Mucosa of descending colon (tissue), 3 donors: ENCODE measurements at places on chromosomes 3 and 15. TPM values are rescaled to one million over a fixed set of nuclear protein-coding genes. Genes with fewer than 3 reads are reported as not detected.

Gene PRSS50
- total RNA-seq: not detected

DNA sequence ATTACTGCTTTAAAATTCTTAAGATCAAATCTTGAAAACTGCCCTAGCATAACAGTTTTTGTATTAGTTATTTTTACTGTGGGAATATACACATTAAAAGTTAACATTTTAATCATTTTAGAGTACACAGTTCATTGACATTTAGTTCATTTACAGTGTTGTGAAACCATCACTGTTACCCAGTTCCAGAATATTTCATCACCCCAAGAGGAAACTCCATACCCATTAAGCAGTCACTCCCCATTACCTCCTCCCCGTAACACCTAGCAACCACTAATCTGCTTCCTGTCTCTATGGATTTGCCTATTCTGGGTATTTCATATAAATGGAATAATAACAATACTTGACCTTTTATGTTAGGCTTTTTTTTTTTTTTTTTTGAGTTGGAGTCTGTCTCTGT lies 164.1 kb upstream of the LRRFIP2 start:
- no peak for DNase-seq

Gene LRRIQ4
- 0.22 TPM for total RNA-seq

Gene RLBP1
- total RNA-seq: not detected

- DNase-seq: no peak
These were observed 386.0 kb downstream of the NR2F2 start for GRCh38 chr15:96716478-96716877.

Gene IP6K1
- 52.5 TPM for total RNA-seq

DNA sequence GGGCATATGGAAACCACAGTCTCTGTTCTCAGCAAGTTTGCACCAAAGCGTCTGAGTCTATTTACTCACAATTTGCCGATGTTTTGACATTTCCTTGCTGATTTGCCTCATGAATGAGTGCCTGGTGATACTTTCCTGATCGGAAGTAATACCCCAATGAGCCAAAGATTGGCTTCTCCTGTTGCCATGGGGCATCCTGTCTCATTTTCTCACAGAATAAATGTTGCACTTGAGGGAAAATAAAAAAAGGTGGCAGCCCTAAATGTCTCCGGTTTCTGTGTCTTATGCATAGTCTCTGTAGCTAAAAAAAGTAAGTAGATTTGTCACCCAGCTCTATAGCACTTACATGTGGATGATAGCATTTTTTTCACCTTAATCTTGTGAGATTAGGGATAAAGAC lies 73.7 kb upstream of the CADPS start:
- DNase-seq: no peak

Gene C3orf49
- not detected for total RNA-seq

Gene IL17RD
- 1.4 TPM for total RNA-seq

Gene SLC2A2
- not detected for total RNA-seq

DNA sequence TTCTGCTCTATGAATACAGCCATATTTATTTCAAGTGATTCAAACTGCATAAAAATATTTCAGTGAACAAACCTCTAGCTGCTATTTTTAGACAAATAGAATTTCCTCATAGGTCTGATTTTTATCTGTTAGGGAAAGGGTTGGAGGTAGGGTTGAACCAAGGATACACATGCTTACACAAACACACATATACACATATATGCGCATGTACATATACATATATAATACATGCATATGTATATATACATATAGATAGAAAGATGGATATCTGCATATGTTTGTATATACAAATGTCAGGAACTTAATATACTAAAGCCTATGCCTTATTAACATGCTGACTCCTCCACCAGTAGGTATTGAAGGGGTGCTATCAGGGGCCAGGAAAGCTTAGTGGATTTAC lies 18.1 kb downstream of the ZBBX start:
- DNase-seq: no peak

DNA sequence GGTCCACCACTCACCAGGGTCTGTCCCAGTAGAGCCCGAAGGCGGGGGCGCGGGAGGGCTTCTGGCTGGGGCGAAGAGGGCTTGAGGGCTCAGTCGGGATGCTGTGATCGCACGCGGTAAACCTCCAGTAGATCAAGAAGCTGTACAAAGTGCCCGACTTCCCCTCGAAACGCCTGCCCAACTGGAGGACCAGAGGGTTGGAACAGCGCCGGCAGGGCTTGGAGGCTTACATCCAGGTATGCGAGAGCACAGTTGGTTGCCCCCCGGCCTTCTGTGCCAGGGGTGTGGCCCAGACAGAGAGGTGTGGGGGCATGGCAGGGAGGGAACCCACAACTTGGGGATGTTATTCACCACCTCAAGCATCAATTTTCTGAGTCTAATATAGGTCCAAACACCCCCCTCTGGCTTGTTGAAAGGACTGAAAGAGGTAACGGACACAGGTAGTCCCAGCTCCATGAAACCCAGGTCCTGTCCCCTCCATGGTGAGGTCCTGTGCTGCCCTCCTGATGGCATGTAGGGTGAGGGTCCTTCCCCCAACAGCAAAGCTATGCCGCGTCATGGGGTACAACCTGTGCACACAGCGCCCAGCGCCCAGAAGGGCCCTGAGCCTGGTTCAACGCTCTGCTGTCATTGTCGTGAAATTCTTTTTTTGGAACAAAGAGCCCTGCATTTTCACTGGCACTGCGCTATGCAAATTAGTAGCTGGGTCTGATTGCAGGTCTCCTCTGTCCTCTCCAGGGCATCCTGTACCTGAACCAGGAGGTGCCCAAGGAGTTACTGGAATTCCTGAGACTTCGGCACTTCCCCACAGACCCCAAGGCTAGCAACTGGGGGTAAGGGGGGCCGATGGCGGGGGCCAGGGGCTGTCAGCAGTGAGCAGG lies 1.2 kb downstream of the SNX22 start:
- DNase-seq: peak; percentile 44

GRCh38 chr15:100999369-100999768 lies 80.2 kb downstream of the LRRK1 start:
- DNase-seq: no peak

Gene CKMT1B
- total RNA-seq: 213 TPM

Gene DNAH12
- total RNA-seq: 0.26 TPM

DNA sequence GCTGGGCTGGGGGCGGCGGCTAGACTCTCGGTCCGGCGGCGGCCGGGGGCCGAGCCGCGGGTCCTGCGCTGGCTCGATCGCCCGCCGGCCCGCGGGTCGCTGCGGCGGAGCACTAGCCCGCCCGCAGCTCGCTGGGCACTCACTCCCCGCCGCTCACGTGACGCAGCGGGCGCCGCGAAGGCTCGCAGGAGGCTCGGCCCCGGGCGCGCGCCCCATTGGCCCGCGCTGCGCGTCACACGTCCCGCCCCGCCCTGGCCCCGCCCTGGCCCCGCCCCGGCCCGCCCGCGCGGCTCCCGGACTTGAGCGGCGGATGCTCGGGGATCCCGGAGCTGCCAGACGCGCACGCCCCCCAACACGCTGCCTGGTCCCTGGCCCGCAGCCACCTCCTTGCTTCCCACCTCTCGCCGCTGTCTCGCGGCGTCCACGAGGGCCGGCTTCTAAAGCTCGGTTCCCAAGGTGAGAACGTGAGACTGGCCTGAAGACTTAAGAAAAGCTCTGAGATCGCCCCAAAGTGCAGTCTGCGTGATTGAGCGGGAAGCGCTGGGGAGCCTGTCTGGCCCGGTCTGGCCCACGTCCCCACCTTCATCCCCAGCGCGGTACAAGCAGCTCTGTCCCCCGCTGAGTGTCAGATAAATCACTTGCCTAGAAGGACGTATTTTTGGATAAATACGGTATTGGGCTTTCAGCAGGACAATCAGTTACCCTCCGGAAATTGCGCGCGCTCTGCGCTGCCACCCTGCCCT lies at the start of gene KLF15:
Gene KLF15, minus strand, starts transcription at position 114 of the 743 bp plus-strand sequence. CDS start 4,486 bp downstream, outside the sequence.
- DNase-seq: peak; percentile 91

- no peak for DNase-seq
These were observed 6.1 kb downstream of the ERICH6 start for GRCh38 chr3:150697646-150698045.

GRCh38 chr3:112794622-112795172 lies 52.0 kb downstream of the CD200R1L start:
- DNase-seq: no peak

Gene CTXND1
- 0.70 TPM for total RNA-seq

Gene TTLL13
- 0.34 TPM for total RNA-seq

DNA sequence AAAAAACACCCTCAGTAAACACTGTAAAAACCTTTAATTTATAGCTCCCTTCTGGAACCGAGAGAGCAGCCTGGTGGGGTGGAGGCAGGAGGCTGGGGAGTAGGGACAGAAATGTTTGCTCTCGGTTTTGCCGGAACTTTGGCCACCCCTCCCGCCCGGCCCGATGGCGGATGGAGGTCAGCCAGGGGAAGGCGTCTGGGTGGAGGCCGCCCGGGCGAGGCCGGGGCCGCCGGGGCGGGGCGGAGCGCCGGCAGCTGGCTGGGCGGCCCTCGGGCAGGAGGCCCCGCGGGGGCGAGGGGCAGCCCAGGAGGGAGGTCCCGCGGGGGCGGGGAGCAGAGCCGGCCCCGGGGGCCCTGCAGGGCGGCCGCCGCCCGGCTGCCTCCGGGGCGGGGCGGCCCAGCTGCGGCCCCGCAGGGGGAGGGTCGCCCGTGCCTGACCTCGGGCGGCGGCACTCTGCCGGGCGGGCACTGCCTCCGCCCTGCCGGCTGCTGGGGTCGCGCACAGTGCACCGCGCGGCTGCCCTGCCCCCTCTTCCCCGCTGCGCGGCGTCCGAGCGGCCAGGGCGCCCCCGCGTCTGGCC lies 829 bp upstream of the SKIL start:
- peak; percentile 94 for DNase-seq

DNA sequence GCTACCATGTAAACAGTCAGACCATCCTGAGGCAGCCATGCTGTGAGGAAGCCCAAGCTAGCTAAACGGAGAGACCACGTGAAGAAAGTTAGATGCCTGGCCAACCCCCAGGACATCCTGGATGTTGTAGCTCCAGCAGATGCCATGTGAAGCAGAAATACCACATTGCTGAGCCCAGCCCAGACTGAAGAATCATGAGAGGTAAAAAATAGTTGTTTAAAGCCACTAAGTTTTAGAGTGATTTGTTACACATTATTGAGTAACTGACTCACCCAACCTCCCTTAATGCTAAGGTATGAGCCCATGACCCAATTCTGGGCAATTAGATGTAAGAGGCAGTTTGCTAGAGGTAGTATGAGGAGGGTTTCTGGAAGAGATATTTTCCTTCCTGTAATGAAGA lies 200.5 kb downstream of the THRB start:
- DNase-seq: no peak

GRCh38 chr3:189766416-189766815 lies 135.2 kb downstream of the TP63 start:
- DNase-seq: no peak

GRCh38 chr3:66709532-66709931 lies 208.7 kb upstream of the LRIG1 start:
- no peak for DNase-seq

DNA sequence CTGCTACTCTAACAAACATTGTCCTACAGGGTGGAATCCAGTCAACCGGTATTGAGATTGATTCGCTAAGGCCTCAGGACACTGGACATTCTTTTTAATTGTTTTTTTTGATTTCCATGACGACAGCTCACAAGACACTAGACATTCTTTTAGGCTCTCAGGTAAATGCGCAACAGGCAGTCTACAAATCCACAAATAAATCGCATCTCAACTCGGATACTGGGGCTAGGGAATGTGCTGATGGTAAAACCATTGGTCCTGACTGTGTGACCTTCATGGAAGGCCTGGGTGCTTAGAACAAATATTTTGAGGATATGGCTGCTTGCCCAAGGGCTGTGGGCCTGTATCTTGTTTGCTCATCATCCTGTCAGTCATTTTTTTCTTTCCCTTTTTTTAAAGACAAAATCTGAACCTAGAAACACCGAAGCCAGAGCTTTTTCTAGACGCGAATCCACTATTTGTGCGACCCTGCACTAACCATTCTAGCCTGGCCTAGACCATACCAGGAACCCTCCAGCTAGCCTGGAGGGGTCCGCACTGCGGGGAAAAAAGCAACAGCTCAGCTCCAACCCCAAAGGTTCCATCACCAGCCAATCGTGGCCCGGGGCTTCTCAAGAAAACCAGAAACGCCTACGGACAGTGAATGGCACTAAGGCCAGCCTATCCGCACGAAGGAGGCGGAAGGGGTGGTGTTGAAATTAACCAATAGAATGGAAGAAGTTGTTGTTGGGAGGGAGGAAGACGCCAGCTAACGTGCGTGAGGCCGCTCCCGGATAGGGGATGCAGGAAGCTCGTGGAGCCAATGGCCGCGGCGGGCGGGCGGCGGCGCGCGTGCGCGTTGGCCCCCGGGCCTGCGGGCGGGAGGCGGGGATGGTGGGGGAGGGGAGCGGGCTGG lies 18.1 kb upstream of the CHD2 start:
- peak; percentile 98 for DNase-seq

GRCh38 chr3:126104028-126104635 lies 20.2 kb upstream of the SLC41A3 start:
- no peak for DNase-seq

Gene RNU5B-1
- 32.0 TPM for total RNA-seq

- DNase-seq: no peak
These were observed 72.8 kb downstream of the CD200R1L start for GRCh38 chr3:112773864-112774263.

Gene PPP2R3A
- total RNA-seq: 28.5 TPM

- DNase-seq: no peak
These were observed 302.0 kb downstream of the DIPK2A start for GRCh38 chr3:144273601-144274000.

- no peak for DNase-seq
These were observed 195.4 kb downstream of the RAP2B start for GRCh38 chr3:153357436-153357835.

- peak; percentile 76 for DNase-seq
These were observed 28.5 kb downstream of the THBS1 start for GRCh38 chr15:39609166-39609916.

Gene GCSAM
- not detected for total RNA-seq

DNA sequence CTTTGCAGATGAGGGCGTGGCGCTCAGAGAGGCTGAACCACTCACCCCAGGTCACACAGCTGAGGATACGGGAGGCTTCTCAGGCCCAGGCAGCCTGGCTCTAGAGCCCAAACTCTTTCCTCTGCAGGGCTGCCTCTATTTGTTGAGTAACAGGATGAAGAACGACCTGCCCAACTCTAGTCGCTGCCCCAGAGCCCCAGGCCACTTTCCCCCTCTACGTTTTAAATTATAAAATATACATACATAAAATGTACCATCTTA lies 19.2 kb upstream of the ZXDC start:
- no peak for DNase-seq

Gene CHRNA5
- total RNA-seq: 4.0 TPM

DNA sequence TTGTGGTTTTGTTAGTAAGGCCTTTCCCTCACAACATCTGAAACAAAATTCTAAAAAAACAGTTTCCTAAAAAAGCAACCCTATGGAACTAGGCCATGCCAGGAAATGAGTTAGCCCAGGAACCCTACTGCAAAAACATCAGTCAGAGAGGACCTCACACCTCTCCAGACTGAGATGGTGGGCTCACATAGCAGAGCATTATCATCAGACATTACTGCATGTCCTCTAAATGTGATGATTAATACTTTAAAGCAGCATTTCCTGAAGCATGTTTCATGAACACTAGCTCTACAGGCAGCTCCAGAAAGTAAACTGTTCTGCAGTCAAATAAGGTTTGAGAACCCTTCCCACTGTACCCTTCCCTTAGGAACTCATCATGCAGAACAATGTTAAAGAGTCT lies 232.3 kb upstream of the MRPL3 start:
- no peak for DNase-seq

Gene CLDN16
- total RNA-seq: not detected
